ENCODE measurements at places on chromosomes 11 and 22.

DNA sequence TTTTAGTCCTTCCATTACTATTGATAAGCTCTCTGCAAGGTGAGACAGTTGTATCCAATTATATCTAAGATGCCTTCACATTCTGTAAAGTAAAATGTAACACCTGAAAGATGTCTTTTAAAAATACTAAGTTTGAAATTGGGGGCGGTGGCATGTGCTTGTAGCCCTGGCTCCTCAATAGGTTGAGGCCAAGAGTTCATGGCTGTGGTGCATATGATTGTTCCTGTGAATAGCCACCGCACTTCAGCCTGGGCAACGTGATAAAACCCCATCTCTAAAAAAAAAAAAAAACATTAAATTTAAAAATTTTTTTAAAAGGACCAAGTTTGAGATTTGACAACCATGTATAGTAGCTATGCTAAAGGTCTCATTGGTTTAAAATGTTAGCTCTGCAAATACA lies 20.5 kb downstream of the CAPRIN1 start:
- DNase-seq, result no peak

- DNase-seq, result no peak
Measured at GRCh38 chr11:64218628-64219353, 7.2 kb downstream of the TRPT1 start.

DNA sequence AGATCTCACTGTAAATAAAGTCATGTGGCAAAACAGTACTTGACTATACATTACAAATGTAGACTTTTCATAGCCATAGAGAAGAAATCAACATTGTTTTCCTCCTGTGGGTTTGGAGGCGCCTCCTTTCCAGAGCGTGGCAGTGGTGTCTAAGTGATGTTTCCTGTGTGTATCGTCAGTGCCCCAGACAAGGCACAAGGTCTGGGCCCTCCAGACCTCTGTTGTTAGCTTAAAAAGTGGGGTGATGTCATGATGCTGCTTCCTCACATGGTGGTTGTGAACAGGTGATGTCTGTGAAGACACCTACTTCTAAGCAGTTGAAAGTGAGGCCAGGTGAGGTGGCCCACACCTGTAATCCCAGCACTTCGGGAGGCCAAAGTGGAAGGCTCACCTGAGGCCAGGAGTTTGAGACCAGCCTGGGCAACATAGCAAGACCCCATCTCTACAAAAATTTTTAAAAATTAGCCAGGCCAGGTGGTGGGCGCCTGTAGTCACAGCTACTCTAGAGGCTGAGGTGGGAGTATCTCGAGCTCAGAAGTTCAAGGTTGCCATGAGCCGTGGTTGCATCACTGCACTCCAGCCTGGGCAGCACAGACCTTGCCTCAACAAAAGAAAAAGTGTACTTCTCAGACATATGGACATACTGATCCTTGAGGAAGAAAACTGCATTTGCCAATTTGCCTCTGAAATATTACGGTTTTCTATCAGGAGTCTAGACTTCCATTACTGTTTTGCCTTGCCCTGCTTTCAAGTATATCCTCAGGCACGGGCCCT lies 15.7 kb downstream of the NUP50 start:
- DNase-seq, result no peak

GRCh38 chr11:11346303-11346702 lies 6.7 kb downstream of the CSNK2A3 start:
- DNase-seq, result no peak

- no peak for DNase-seq
Measured at GRCh38 chr11:16095756-16096155, 260.6 kb downstream of the SOX6 start.

DNA sequence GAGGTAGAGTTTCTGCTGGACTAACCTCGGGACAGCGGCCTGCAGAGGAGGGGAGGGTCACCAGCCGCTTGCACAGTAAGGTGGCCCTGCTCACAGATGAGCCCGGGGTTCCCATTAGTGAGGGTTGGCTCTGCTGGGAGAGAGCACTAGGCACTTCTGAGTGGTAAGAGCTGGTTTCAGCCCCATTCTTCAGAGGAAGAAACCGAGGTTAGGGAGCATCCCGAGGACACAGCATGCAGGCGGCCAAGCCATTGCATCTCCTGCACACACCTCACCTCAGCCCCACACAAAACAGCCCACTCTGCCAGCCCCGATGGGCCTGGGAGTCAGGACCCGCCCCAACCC lies 99.3 kb downstream of the MED15 start:
- DNase-seq, result no peak

GRCh38 chr22:16957781-16958180 lies 50.2 kb downstream of the GAB4 start:
- DNase-seq, result no peak

DNA sequence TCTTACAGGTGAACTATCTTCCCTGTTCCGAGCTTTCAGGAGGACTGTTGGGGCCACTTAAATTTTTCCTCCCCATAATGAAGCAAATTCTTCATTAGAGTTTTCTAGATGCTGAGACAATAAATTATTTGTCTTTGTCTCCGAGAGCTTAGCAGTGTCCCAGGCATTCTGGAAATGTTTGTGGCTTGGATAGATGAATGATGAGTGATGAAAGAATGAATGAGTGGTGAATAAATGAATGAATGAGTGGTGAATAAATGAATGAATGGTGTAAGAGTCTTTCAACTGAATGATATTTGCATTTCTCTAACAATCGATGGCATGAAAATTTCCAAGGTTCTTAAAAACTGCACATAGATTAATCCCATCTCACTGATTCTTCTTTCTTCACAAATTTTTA lies 52.8 kb downstream of the AHNAK start:
- no peak for DNase-seq

DNA sequence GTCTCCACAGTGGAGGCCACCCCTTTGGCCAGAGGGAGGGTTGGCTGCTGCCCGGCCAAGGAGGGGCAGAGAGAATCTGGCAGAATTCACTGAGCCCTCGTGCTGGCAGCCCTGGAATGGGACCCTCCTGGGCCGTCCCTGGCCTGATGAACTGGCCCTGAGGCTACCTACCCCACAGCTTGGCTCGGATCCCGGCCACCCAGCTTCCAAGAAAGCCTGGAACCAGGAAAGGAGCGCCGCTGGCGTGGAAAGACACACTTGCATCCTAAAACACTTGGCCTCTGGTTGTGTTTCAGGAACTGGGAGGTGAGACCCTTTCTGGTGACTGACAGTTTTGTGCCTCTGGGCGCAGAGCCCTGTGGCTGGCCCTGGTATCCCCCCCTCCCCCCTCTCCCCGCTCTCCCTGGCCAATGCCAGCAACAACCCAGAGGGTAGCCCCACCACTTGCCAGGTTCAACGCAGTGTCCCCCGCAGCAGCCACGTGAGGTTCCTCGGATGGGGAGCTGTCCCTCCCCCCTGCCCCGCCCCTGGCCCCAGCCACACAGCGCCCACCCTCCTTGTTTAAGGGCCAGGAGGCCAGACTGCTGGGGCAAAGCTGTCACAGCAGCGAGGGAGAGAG lies 693 bp downstream of the NFAM1 start:
- no peak for DNase-seq

DNA sequence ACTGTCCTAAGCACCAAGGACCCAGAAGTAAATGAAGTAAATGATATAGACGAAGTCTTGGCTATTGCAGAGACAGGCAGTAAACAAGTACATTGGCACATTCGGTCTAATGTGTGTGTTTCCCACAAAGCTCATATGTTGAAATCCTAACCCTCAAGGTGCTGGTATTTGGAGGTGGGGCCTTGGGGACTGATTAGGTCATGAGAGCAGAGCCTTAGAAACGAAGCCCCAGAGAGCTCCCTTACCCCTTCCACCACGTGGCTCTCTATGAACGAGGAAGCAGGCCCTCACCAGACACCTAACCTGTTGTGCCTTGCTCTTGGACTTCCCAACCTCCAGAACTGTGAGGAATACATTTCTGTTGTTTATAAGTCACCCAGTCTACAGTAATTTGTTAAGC lies 14.9 kb downstream of the CLMP start:
- no peak for DNase-seq

DNA sequence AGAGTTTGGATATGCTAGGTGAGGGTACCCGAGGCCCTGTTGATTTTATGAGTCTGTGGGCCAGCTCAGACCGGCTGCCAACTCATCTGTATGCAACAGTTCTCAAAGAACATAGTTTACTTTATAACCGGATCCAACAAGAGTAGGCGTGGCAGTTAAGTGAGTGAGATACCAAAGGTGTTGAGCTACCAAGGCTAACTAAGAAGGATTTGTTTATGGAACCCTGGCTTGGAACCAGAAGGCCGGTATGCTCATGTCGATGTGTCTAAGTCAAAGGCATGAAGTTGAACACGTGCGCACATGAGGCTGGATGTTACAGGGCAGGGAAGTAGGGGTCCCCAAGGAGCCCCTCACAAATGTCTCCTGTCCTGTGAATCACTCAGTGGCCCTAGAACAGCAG lies at the start of gene KCNJ1:
Gene KCNJ1, minus strand, starts transcription at position 20 of the 400 bp plus-strand sequence. CDS start 27,053 bp downstream, outside the sequence.
- DNase-seq, result no peak

- DNase-seq, result no peak
Measured at GRCh38 chr11:82854242-82854641, 46.0 kb downstream of the PRCP start.

DNA sequence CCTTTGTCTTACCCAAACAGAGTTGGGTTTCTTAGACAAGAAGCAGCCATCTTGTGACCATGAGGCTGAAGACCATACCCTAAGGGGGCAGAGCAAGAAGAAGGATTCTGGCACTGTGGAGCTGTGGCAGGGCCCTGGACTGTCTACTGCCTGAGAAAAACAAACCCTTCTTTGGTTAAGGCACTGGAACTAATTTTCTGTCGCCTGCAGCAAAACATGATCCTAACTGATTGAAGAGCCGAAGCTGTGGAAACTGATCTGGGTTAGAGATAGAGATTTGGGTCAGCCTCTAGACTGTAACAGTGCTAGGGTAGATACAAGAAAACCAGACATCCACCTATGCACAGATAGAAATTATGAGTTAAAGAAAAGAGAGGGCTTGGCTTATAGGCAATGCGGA lies 11.3 kb upstream of the ACER3 start:
- no peak for DNase-seq

DNA sequence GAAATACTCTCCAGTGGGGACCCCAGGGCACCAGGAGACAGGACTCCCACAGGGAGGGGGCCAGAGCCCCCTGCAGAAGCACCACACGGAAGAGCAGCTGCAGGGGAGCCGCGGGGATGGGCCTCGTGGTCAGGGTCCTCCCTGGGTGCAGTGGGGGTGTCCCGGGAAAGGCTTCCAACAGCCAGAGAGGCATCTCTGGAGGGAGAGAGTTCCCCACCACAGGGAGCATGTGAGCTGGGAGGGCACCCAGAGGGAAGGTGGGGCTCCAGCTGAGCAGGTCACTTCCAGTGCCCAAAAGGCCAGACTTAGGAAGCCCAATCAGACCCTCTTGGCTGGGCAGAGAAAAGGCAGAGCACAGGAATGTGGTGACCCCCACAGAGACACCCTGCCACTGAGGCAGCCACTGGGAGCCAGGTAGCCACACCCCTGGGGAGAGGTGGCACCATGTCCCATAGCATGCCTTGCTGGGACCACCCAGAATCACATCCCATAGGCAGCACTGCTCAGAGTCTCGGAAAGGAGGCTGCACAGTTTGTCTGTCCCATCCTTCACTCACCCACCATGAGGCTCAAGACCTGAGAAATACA lies 49.9 kb upstream of the LMO1 start:
- no peak for DNase-seq

- no peak for DNase-seq
Measured at GRCh38 chr22:43923191-43923590, 414 bp upstream of the PNPLA3 start.

- no peak for DNase-seq
Measured at GRCh38 chr11:112801817-112802088, 159.5 kb upstream of the NCAM1 start.

DNA sequence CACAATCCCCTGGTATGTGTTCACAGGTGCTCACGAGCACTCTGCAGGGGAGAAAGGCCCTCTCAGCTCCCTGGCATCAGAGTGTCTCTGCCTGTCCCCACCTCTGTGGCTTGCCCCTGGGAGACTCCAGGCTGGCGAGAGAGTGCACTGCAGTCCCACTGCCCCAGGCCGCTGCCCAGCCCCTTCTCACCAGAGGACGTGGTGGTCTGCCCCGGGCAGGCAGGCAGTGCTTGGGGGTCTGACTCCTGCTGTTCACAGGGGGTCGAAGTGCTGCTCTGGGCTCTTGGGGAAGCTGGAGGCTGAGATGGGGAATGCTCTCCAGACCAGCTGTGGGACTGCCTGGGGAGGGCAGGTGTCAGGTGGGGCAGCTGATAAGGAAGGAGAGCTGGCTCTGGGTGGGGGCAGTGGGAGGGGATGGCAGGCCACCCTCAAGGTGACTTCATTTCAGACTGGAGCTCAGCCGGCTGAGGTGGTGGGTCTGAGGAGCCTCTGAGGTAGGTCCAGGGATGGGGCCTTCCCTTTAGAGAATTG lies 151.0 kb upstream of the B3GAT1 start:
- DNase-seq, result no peak

DNA sequence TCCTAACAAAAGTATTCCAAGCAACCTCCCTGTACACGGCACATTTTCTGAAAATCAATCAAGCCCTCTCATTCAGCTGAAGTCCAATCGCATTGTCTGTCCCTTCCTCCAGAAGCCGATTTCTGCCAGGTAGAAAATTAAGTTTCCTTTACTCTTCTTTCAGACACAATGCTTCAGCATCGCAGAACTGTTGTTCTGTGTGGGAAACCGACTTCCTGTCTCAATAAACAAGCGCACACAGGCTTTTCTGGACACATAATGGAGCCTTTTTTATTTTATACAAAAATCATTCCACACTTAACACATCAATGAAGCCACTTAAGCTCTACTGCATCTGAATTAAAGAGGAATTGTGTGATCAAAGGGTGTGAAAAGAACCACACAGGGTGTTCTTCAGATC lies 75.6 kb downstream of the BLID start:
- no peak for DNase-seq

- peak; percentile 92 for DNase-seq
Measured at GRCh38 chr11:70650075-70650909, 252.0 kb downstream of the CTTN start.

GRCh38 chr22:31637447-31637890 lies 24.5 kb downstream of the PISD start:
- DNase-seq, result no peak

DNA sequence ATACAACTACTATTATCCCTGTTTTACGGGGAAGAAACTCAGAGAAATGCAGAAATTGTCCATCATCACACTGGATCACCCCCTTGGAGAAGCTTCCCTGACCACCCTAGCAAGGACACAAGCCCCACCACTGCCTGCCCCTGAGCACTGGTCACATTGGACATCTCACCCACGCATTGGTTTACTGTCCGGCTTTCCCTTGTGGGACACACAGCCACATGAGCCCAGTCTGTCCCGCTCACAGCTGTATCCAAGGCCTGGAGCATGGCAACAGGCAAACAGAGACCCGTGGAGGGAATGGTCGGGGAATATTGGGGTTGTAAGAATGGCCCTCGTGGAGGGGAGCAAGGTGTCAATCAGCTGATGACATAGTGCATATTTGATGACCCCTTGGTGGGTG lies 42.7 kb upstream of the FGF3 start:
- no peak for DNase-seq

DNA sequence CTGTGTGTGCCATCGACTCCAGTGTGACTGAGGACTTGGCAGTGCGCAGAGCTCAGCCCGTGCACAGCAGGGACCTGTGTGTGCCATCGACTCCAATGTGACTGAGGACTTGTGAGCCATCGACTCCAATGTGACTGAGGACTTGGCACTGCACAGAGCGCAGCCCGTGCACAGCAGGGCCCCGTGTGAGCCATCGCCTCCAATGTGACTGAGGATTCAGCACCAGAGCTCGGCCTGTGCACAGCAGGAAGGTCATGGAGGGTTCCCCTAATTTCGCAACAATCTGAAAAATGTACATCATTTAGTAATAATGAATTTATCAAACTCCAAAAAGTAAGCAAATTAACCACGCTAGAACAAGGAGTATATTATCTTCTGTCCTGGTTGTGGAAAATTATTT lies 348.3 kb upstream of the B3GAT1 start:
- no peak for DNase-seq

- no peak for DNase-seq
Measured at GRCh38 chr22:43256976-43257545, 70.1 kb upstream of the TTLL12 start.

Measured in endothelial cell (in vitro differentiated cells).